ENCODE measurements at places on chromosomes 4 and X. TPM values are rescaled to one million over a fixed set of nuclear protein-coding genes. Genes with fewer than 3 reads are reported as not detected.

NALF2 gene
- 0.25 TPM for total RNA-seq

FGB gene
- total RNA-seq: not detected

- DNase-seq: no peak
- H3K27me3 ChIP-seq: no peaks in the 10 kb centered on the region
- no peak overlapping the region for H3K27ac ChIP-seq
- H3K4me1 ChIP-seq: peaks cover 24% of the 10 kb centered on the region
- H3K4me3 ChIP-seq: no peak overlapping the region
These were observed 56.0 kb downstream of the SPRY1 start for GRCh38 chr4:123452616-123453015.

- H3K27me3 ChIP-seq: no peaks in the 10 kb centered on the region
- peaks cover 11% of the 10 kb centered on the region for H3K4me1 ChIP-seq
- H3K27ac ChIP-seq: no peak overlapping the region
These were observed 65.4 kb downstream of the ANKRD17 start for GRCh38 chr4:73193155-73193554.

DNA sequence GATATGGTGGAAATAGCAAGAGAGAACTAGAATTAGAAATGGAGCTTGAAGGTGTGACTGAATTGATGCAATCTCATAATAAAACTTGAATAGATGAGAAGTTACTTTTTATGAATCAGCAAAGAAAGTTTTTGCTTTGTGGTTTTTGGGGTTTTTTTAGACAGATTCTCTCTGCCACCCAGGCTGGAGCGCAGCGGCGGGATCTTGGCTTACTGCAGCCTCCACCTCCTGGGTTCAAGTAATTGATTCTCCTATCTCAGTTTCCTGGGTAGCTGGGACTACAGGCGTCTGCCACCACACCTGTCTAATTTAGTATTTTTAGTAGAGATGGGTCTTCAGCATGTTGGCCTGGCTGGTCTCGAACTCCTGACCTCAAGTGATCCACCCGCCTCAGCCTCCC is 23.7 kb upstream of the NEIL3 start:
- no peaks in the 10 kb centered on the region for H3K36me3 ChIP-seq
- H3K4me3 ChIP-seq: no peak overlapping the region
- H3K27me3 ChIP-seq: no peaks in the 10 kb centered on the region
- H3K4me1 ChIP-seq: peaks cover 5% of the 10 kb centered on the region
- DNase-seq: no peak

GRCh38 chr4:179097741-179098140 is 1655.5 kb upstream of the AGA start:
- no peaks in the 10 kb centered on the region for H3K4me1 ChIP-seq
- H3K4me3 ChIP-seq: no peak overlapping the region
- DNase-seq: no peak
- H3K36me3 ChIP-seq: no peaks in the 10 kb centered on the region
- no peaks in the 10 kb centered on the region for H3K27me3 ChIP-seq

- no peaks in the 10 kb centered on the region for H3K36me3 ChIP-seq
- no peak overlapping the region for H3K4me3 ChIP-seq
- H3K27me3 ChIP-seq: no peaks in the 10 kb centered on the region
These were observed 30.7 kb upstream of the JAKMIP1 start for GRCh38 chr4:6230827-6231662.

All from activated T-helper 2 cell treated with anti-CD3 and anti-CD28 coated beads, Interferon-gamma antibody, Interleukin-2, Interleukin-4, amounts not matched to agents 10 μg/mL and 5 μg/mL and 100 μg/mL, durations not matched to agents 14 hours and 24 hours and 36 hours (primary cell).